Eye (tissue), 1 donor: ENCODE measurements at places on chromosomes 3 and 15.

DNA sequence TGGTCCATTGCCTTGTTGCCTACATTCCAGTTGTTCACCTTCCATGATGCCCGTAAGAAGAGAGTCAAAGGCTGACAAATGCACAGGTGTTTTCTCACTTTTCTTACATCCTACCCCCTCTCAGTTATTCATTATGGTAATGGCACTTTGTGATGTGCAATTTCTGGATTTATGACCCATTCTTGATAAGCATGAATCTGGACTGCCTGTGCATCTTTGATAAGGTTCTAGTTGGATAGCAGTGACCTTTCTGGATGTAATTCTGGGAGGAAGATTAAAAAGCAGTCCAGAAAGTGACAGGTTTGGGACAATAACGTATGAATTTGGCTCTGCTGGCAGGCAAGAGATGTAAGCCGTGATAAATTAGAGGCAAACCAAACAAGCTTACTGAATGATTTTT, 101.5 kb downstream of the ROBO2 start:
- DNase-seq, result no peak

DNA sequence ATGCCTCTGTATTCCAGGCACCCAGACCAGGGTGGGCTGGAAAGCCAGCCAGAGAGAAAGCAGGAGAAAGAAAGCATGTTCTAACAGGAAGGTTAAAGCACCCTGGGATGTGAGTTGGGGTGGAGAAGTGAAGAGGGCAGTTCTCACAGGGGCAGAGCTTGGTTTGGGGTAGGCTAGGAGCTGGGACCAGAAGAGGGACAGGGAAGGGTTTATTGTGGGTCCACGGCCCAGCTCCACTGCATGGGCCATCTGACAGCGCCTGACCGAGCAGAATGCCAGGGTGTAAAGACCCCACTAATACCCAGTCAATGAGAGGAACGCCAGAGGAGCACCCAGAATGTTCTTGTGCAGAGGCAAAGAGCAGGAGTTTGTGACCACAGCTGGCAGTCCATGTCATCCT, 27.1 kb upstream of the MAGEF1 start:
- no peak for DNase-seq

- DNase-seq, result no peak
Measured at GRCh38 chr15:83164771-83165404, 42.7 kb downstream of the HDGFL3 start.

GRCh38 chr15:85168642-85169173, 187.1 kb downstream of the PDE8A start:
- DNase-seq, result peak; percentile 41

- DNase-seq, result no peak
Measured at GRCh38 chr3:15941958-15942357, 144.2 kb upstream of the ANKRD28 start.

- DNase-seq, result no peak
Measured at GRCh38 chr15:63440756-63441155, 59.1 kb upstream of the CA12 start.

- DNase-seq, result peak; percentile 11
Measured at GRCh38 chr3:149330609-149331331, 2.7 kb downstream of the TM4SF18 start.

DNA sequence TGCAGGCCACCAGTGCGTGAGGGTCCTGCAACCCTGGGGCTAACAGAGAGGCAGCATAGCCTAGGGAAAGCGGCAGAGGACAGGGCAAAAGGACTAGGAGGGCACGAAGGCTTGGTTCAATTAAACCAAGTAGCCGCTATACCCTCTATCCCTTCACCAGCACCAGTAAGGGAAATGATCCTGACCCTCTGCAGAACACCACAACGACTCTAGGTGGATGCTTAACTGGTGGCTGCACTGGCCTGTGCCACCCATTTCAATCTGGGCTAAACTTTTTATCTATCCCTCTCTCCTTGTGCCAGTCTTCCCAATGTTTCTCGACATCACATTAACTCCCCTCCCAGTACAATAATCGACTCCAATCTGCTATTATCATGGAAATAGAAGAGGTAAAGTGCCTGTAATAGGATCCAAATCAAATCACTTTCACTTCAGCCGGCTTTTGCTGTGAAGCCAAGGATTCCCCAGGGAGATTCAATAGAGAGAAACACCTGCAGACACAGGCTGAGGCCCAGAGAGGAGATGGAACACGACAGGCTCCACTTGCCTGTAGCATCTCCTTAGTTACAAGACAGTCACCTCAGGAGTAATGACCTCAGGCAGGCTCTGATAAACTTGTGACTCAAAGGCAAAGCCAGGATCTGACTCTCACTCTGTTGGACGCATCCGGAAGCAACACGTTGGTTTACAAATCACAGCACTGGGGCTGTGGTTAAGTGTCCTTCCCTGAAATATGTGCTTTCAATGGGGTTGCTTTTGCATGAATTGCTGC, 791.6 kb upstream of the ARRDC4 start:
- DNase-seq, result peak; percentile 61

DNA sequence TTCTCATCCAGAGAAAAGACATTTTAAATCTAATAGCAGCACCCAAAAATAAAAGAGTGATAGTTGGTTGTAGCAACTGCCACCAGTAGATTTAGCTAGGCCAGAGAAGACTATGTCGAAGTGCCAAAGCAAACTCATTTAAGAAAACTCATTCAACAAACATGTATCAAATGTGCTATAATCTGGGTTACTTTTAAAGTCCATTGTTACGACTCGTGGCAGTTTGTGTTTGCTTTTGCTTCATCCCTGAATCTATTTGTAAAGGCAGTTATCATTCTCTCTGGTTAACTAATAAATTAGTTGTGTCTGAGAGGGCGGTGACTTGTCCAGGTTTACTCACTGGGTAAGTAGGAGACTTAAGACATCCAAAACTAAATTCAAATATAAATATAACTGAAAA, 159.4 kb downstream of the ZIC4 start:
- no peak for DNase-seq

- DNase-seq, result no peak
Measured at GRCh38 chr3:135967867-135968266, 2.3 kb downstream of the PPP2R3A start.
